Cardiac fibroblast (primary cell): ENCODE measurements at places on chromosomes 13 and 19.
A peak's percentile ranks its signal among the peaks of the same experiment; 100 is the strongest.

- peak; percentile 87 for DNase-seq
Observed at GRCh38 chr19:48970923-48971395, 5.8 kb downstream of the FTL start.

GRCh38 chr13:96450326-96451020 is 360.6 kb downstream of the HS6ST3 start:
- no peak for DNase-seq

GRCh38 chr19:47257411-47258169 is 1.3 kb downstream of the CCDC9 start:
- DNase-seq = no peak

- DNase-seq = no peak
Observed at GRCh38 chr19:49895566-49896297, 955 bp downstream of the IL4I1 start.

- DNase-seq = no peak
Observed at GRCh38 chr19:48041877-48042580, 1.9 kb downstream of the CABP5 start.

GRCh38 chr19:23071147-23071511 is 45.7 kb upstream of the ZNF730 start:
- peak; percentile 16 for DNase-seq

- no peak for DNase-seq
Observed at GRCh38 chr19:12859546-12859945, 21.2 kb downstream of the MAST1 start.

DNA sequence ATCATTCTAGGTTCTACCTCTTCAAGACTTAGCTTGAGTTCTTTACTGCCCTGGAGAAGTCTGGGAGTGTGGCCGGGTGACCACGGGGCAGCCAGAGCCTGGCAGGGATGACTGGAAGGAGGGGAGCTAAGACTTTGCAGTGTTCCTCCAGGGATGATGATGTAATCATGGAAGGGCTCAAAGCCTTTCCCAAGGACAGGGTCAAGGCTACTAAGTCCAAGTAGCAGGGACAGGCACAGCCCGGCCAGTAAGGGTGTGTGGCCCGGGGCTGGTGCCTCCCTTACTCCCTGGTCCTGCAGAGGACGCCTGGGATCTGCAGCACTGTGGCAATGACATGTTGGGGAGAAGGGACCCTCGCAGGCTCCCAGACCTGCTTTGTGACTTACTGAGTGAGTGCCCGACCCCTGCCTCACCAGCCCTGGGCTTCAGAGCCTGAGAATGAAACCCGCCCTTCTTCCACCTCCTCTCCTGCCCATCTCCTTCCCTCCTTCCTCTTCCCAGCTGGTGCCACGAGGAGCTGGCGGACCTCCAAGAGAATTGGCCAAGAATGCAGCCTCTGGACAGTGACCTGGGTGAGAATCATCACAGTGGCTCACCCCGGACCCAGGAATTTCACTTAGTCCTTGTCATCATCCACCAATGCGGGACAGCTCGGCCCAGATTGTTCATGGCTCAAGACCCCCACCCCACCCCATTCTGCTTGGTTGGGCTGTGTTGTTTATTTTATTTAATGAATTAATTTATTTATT is 15.6 kb upstream of the FBXO17 start:
- DNase-seq = peak; percentile 25

DNA sequence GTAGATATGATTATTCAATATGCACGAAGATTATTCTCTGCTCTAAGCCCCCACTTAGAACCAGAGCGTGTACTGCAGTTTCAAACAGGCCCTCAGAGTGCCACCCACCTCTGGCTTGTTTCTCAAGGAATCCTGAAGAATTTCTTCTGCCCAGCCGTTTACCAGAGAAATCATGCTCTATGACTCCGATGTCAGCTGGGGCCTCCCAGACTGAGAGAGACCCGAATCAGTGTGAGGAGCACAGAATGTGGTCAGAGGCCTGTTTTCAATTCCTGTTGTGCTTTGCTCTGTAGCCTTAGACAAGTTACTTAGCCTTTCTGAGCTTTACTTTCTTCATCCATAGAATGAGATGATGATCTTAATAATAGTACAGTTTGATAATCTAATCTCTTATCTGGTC is 5.5 kb downstream of the PNMA8C start:
- no peak for DNase-seq

- DNase-seq = no peak
Observed at GRCh38 chr13:113210833-113211232, 1.4 kb downstream of the CUL4A start.

DNA sequence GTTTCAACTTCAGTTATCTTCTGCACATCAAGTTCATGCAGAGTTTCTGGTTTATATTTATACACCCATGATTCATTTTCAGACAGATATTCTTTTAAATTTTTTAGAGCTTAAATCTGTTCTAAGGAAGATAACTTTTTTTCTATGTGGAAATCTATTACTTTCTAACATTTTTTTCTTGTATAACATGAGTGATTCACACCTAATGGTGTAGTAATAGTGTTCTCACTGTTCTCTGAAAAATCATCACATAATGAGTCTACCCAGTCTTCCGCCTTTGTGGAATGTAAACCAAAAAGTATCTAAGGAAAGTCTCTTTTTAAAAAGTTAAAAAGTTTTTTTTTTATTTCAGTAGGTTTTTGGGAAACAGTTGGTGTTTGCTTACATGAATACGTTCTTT is 70.8 kb downstream of the FNDC3A start:
- peak; percentile 44 for DNase-seq

- DNase-seq = peak; percentile 77
Observed at GRCh38 chr19:16328824-16329482, 4.3 kb downstream of the KLF2 start.

- no peak for DNase-seq
Observed at GRCh38 chr13:100620792-100621191, 32.2 kb upstream of the GGACT start.

DNA sequence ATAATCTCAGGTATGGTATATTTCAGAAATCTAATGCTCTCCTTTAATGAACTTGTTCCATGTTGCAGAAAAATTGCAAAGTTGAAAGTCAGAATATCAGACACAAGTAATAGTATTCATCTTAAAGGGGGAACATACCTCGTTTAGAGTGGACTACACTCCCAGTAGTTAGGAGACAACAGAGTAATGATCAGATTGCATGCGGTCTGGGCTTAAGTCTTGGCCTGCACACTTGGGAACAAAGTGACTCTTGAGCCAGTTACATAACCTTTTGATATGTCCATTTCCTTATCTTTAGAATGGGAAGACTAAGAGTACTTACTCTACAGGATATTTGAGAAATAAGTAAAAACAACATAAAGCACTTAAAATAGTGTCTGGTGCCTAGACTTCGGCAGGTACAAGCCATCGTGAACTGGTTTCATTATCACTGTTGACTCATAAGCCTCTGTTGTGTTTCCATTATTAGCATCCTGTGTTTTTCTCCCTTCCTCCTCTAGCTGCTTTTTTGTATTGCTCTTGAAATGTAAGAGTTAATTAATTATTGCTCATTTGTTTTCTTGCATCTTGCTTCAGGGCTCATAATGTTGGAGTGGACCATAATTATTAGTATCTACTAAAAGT is 53.0 kb downstream of the DPY19L3 start:
- DNase-seq = peak; percentile 12
